ENCODE measurements at places on chromosomes 4 and X.

GRCh38 chrX:132665676-132666075 is 176.8 kb upstream of the MBNL3 start:
- no peak for DNase-seq

GRCh38 chr4:70392057-70392776 is 5.5 kb upstream of the OPRPN start:
- DNase-seq = no peak

- DNase-seq = no peak
These were observed 25.4 kb upstream of the LIMCH1 start for GRCh38 chr4:41512596-41512995.

DNA sequence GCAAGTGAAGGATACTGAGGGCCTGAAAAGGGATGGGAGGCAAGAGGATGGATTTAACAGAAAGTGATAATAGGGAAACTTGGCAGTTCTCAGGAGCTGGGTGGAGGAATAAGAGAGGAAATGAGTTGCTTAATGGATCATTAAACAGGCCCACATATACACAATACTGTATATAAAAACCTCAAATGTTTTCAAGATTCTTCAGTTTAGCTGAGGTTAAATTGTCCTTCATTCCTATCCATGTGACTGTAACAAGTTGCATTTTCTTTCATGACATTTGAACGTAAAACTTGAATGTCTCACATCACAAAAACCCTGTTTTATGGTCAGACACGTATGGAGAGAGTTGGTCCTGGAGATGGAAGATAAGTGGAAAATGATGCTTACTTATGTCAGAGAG is 76.5 kb upstream of the PLAC8 start:
- no peak for DNase-seq

GRCh38 chrX:130482871-130483270 is 81.1 kb downstream of the RBMX2 start:
- DNase-seq = no peak

DNA sequence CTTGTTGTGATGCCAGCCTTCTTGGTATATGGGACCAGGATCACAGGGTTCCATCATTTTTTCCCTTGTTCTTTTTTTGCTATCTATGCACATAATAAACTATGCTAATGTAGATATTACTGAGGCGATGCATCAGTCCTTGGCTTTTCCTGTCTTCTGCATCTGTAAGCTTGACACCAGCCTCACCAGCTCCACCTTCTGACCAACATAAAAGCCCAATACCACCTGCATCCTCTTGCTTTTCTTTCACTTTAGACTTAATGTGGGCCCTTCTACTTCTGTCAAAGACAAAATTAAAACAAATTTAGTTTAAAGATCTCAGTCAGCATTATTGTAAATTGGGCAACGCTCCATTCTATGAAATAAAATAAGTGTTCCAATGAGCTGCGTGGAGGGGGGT is 1718.8 kb upstream of the PCDH10 start:
- DNase-seq = no peak

GRCh38 chrX:118507766-118508165 is 12.2 kb downstream of the DOCK11 start:
- no peak for DNase-seq

- DNase-seq = no peak
These were observed 12.2 kb downstream of the TADA2B start for GRCh38 chr4:7055111-7055989.

DNA sequence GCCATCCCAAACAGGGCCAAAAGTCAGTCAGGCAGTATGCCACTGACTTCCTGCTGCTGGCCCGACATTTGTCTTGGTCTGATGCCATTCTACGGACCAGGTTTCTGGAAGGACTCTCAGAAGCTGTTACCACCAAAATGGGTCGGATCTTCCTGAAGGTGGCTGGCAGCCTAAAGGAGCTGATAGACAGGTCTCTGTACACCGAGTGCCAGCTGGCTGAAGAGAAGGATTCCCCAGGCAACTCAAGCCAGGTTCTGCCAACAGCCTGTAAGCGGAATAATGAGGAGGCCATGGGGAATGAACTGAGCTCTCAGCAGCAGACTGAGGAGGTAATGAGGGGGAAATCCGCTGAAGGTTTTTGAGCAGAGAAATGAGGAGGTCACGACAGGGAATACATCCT is 95.7 kb downstream of the RTL9 start:
- no peak for DNase-seq

GRCh38 chr4:153787061-153787560 is 1.8 kb downstream of the SFRP2 start:
- DNase-seq = no peak

- DNase-seq = no peak
These were observed 194.9 kb downstream of the ADAMTS3 start for GRCh38 chr4:72374159-72374558.

- DNase-seq = no peak
These were observed 172.9 kb upstream of the GLRA2 start for GRCh38 chrX:14356401-14356800.

GRCh38 chr4:14339715-14340114 is 662.6 kb upstream of the CPEB2 start:
- DNase-seq = no peak

GRCh38 chr4:153181293-153181692 is 22.9 kb upstream of the TRIM2 start:
- no peak for DNase-seq

DNA sequence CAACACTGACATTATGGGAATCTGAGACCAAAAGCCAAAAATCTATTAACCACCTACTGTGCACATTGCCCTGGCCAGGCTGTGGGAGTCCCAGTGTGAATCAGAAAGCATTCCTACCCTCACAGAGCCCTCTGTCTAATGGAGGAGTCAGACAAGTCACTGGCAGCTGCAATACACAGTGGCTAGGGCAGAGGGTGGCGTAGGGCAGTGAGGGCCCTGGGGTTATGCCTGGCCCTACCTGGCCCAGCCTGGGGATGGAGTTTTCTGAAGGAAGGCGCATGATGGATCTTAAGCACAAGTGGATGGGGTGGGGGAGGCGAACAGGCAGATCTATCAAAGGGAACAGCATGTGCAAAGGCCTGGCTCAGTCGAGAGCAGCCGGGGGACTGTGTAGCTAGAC is 10.8 kb downstream of the JAKMIP1 start:
- DNase-seq = no peak

- no peak for DNase-seq
These were observed 63.7 kb downstream of the COL25A1 start for GRCh38 chr4:109238746-109239145.

GRCh38 chrX:91434351-91435168 is at the start of gene PABPC5:
Gene PABPC5 (plus strand): TSS chrX:91434839. CDS start chrX:91435578, 739 bp downstream.
- no peak for DNase-seq

DNA sequence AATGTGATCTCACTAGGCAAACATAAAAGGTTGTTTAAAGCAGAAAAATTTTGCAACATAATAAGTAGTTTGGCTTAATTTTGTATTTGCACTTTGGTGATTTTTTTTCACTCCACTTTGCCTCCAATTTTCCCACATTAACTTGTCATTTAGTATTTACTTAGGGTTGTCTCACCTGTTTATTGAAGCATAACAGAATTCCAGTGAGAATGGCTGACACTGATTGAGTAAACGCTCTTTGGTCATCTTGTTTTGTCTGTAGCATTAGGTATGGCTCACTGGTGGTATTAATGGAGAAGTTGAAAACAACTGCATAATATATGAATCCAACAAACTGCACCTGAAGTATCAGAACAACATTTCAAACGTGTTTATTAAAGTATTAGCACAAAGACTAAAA is 799.5 kb upstream of the ADGRL3 start:
- no peak for DNase-seq

- no peak for DNase-seq
These were observed at the start of gene DACH2 for GRCh38 chrX:86148024-86148511. Gene DACH2 (plus strand): TSS chrX:86148451.

DNA sequence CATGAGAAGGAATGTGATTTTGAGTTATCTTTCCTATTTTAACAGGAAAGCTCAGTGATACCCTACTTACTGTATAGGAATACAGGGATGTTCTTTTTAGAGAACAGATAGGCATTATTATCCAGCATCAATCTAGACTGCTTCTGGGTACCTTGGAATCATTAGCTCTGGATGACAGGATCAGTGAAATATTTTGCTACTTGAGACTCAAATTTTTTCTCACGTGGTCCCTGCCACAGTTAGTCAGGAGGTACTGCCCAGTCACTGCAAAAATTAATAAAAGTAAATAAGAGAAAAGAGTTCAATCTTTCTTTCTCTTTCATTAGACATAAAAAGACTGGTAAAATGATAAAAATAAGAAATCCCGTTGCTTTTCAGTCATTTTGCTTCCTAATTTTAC is 5.5 kb downstream of the ZNF827 start:
- no peak for DNase-seq

DNA sequence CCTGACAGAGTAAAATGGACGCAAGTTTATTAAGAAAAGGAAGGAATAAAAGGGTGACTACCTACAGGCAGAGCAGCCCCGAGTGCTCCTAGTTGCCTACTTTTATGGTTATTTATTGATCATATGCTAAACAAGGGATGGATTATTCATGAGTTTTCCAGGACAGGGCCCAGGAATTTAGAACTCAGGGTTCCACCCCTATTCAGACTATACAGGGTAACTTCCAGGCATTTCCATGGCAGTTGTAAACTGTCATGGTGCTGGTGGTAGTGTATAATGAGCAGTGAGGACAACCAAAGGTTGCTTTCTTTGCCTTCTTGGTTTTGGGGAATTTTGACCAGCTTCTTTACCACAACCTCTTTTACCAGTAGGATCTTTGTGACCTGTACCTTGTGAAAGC is 27.7 kb upstream of the CXCL3 start:
- DNase-seq = no peak

- no peak for DNase-seq
These were observed 30.9 kb upstream of the RASGEF1B start for GRCh38 chr4:81502564-81502963.

GRCh38 chrX:1528884-1529203 is 8.1 kb downstream of the P2RY8 start:
- DNase-seq = no peak

GRCh38 chr4:95417531-95417930 is 131.2 kb downstream of the UNC5C start:
- no peak for DNase-seq

DNA sequence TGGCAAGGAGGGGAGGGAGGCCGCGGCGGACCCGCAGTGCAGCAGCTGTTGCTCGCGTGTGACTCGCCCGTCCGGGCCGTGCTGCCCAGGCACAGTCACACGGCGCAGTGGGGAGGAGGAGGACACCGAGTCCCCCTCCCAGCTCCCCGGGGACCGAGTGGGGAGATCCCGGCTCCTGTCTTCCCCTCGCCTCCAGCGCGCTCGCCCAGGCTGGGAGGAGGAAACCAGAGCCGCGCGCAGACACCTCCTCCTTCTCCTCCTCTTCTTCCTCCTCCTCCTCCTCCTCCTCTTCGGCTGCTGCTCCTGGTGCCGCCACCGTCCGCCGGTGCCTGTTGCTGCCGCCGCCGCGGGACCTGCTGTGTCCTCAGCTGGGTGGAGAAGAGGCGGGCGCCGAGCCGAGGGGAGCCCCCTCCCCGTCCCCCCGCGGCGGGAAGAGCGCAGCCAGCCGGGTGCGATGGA is at the start of gene TBC1D1:
Gene TBC1D1, plus strand, starts transcription at position 284 of the 459 bp plus-strand sequence. CDS start 11,012 bp downstream, outside the sequence.
- peak; percentile 9 for DNase-seq

GRCh38 chr4:96524311-96524875 is 684.5 kb downstream of the PDHA2 start:
- no peak for DNase-seq

DNA sequence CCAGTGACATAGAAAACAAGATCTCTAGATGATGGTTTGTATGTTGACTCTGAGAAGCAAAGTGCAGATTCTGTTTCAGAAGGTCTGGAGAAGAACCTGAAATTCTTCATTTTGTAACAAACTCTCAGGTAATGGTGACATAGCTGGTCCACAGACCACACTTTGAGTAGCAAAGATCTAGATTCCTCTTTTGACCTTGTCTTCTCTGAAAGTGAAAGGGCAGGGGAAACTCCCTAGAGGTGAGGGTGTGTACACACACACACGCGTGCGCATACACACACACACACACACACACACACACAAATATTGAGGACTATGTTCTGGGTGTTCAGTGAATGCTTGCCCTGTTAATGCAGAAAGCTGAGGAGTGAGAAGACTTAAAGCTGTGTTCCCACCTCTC is 110.1 kb downstream of the NHSL2 start:
- DNase-seq = no peak

GRCh38 chrX:22629105-22629725 is 356.5 kb downstream of the CBLL2 start:
- DNase-seq = no peak

GRCh38 chr4:173585876-173586572 is 56.0 kb upstream of the HAND2 start:
- DNase-seq = no peak

- DNase-seq = no peak
These were observed 2.4 kb upstream of the PCDH10 start for GRCh38 chr4:133146574-133147241.

DNA sequence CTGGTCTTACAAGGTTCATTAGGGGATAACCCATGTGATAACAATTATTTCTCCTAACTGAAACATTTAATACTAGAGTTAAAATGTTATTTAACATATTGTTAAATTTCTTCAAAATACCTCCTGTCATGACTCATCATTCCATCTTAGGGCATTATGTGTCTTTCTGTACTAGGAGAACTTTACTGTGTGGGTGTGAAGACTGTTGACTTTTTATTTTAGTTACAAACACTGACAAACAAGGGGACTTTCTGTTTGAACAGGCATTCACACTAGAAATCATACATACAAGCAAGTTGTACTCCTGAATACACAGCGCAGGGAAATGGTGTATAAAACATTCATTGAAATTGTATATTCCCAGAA is 175.9 kb downstream of the FBXW7 start:
- DNase-seq = no peak

- DNase-seq = no peak
These were observed 91.8 kb downstream of the PDE5A start for GRCh38 chr4:119536572-119537528.

DNA sequence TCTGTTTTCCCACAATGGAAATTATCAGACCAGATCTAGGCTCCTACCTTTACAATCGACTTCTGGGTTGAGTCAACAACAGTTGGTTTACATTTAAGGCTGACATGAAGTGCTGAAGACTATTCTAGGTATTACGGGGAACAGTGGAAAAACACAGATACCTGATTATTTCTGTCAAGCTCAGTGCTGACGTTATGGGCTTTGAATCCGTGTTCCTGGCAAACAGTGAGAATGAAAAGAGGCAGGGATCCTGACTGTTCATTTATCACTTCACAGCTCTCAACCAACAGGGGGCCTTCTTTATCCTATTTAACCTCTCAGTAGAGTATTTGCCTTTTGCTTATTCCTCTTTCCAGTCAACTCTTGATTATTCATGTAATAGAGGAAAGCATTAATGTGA is 43.1 kb downstream of the TMEM164 start:
- no peak for DNase-seq

DNA sequence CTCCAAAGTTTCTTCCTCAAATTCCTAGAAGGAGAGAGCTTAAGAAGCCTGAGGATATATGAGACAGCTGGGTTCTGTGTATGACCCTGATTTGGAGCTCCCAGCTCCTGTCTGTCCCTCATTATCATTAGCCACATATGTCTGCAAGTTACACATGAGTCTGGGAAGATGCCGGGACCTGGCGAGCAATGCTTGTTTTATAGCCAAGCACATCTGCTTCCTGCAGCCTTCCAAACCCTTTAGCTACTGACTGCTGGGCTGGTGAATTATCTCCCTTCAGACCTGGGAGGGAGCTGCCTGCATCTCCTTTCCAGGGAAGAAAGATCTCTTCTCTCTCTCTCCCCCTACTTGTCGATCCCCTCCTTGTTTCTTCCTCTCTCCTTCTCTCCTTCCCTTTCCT is 556.7 kb upstream of the BOD1L1 start:
- no peak for DNase-seq
